Activated CD8-positive, alpha-beta memory T cell treated with anti-CD3 and anti-CD28 coated beads for 24 hours (primary cell): ENCODE measurements at places on chromosomes 7 and 10.

DNA sequence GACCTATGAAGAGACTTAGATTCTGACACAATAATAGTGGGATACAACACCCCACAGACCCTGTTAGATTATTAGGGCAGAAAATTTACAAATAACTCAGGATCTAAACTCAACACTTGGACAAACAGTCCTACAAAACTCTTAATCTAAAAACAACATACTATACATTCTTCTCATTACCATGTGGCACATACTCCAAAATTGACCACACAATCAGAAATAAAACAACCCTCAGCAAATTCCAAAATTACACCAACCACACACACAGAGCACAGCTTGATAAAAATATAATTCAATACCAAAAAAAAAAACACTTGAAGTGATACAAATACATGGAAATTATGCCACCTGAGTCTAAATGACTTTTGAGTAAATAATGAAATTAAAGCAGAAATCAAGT lies 7.8 kb downstream of the ZNF680 start:
- no peak for DNase-seq

GRCh38 chr10:484441-484924 lies 205.0 kb downstream of the DIP2C start:
- DNase-seq: peak; percentile 66

DNA sequence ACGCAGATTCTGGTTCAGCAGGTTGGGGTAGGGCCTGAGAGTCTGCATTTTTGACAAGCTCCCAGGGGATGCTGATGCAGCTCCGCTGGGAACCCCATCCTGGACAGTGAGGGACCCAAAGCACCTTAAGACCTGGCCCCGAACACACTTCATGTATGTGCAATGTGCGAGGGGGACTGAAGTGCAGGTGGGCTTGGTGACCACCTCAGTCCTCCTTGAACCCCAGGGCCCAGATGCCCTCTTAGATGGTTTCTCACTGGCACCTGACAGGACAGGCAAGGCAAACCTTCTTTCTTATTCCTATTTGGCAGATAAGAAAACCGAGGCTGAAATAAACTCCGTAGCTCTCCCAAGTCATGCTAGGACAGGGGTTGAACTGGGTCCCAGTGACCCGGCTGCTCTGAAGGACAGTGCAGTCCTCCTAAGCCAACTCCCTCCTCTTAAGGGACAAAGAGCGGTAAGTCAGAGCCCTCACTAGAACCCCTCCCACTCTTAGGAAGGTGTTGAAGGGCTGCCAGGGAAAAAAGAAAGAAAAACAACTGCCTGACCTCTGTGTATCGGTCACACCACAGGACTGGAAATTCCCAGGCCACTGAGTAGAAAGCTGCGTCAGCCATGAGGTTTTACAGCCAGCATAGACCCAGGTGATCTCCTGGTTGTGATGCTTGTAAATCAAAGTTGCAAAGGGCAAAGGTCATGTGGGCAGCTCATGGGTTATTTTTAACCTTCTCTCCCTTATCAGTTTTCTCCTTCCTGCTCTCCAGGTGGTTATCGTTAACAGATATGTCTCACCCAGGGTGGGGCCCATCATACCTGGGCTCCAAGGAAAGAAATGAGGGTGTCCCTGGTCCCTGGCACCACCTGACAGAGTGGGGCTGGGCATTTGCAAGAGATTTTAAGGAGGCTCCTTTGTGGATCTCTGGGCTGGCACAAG lies 90.9 kb upstream of the SMNDC1 start:
- DNase-seq: no peak

DNA sequence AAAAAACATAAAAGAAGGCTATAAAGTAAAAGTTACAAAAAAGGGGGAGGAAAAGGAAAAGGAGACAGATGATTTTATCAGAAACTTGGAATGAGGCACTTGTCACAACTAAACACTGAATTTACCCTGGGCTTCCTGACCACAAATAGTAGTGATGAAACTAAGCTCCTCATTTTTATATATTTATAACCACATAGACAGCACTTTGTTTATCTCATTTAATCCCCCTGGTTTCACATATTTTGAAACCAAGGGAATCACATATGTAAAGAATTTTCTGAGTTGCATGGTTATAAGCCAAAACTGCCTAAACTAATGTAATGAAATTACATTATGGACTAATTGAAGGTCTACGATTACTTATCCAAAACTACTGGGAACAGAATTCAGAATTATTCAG lies 39.6 kb upstream of the MET start:
- no peak for DNase-seq

DNA sequence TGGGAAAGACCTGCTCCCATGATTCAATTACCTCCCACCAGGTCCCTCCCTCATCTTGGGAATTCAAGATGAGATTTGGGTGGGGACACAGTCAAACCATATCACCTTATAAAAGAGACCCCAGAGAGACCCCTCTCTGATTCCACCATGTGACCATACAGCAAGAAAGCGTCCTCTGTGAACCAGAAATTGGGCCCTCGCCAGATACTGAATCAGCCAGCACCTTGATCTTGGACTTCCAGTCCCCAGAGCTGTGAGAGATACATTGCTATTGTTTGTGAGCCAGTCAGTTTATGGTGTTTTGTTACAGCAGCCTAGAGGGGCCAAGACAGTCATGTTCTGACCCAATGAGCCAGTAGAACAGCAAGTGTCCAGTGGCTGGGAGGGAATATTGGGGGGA lies 232.6 kb downstream of the PAXIP1 start:
- no peak for DNase-seq

- no peak for DNase-seq
These were observed 1.7 kb downstream of the PDE1C start for GRCh38 chr7:32068411-32069101.

DNA sequence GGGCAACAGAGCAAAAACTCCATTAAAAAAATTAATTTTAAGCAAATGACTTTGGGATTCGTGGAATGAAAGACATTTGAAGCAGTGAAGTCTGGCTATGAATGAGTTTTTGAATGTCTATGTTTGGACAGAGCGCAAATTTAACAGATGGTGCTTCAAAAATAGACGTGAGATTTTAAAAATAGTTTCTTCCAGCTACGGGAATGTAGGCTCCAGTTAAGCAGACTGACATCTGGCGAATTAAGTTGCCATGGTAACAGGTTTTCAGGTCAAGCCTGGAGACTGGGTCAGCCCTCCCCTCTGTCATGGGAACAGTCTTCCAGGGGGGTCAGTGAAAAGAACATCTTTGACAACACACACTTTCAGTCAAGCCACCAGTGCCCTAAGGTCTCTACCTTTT lies 62.0 kb downstream of the MYOF start:
- DNase-seq: no peak

DNA sequence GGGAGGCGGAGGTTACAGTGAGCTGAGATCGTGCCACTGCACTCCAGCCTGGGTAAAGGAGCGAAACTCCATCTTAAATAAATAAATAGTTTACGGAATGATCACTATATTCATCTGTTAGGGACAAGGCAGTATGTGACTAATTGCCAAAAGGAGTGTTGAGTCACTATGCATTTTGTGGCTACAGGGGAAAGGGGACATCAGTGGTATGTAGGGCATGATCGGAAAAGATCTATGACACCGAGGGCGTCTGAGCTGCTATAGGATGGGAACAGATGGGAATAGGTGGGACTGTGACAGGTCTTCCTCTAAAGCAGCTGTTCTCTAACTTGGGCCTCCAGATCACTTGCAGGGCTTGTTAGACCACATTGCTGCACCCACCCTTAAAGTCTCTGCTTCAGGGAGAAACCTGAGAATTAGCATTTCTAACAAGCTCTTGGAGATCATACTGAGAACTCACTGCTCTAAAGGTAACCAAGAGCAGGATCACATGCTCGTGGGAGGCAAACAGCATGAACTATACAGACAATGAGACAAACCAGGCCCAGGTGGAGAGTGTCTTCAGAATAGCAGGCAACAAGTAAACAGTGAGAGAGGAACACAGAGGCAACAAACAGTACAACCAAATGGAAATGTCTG lies 65.1 kb upstream of the ITGA8 start:
- no peak for DNase-seq

- no peak for DNase-seq
These were observed 63.8 kb downstream of the ENTPD1 start for GRCh38 chr10:95819620-95820329.

GRCh38 chr10:68871731-68872342 lies 29.3 kb upstream of the DDX50 start:
- DNase-seq: no peak
